ENCODE measurements at places on chromosomes 1 and 21.

DNA sequence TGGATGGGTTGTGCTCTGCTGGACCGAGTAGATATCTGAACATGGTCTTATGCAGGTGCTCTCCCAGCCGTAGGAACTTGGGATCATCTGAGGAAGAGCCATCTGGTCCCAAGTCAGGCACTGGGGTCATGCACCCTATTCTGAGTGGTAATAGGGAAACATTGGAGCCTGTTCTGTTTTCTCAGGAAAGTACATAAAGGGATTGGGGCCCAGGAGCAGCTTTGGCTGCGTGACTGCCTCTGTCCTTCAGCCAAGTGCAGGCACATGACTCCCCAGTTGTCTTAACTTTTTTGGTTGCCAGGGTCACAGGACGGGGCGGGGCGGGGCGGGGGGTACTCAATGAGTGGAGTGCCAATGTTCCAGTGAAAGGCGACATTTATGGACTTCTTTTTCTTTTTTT is 11.5 kb downstream of the PFKFB2 start:
- DNase-seq, result no peak

DNA sequence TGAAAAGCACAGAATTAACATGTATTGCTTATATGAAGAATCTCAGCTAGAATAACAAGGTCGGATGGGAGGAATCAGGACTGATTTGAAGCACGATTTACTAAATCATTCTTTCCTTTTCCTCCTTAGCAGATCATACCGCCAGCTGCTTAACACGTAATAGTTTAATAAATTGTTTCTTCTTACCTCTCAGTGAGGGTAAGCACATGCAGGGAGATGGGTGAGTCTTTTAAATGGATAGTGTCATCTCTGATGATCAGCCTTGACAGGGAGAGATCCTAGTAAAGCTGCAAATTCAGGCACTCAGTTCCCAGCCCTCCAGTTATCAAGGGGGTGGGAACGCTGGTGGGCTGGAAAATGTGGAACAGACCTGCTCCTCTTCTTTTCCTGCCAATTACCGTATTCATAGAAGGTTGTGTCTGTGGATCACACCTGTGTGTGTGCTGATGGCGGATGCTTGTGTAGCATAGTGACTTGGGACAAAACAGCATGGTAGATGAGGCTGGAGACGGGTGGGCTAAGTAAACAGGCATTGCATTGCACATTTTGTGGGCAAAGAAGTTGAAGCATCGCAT is 30.7 kb downstream of the NTPCR start:
- no peak for DNase-seq

- peak; percentile 45 for DNase-seq
Observed at GRCh38 chr1:58839846-58840835, 56.3 kb upstream of the JUN start.

- no peak for DNase-seq
Observed at GRCh38 chr1:17542645-17543044, 3.1 kb downstream of the ARHGEF10L start.

- no peak for DNase-seq
Observed at GRCh38 chr1:33895396-33895795, 31.5 kb downstream of the HMGB4 start.

GRCh38 chr1:248858096-248858890 is 592 bp downstream of the ZNF692 start:
- peak; percentile 54 for DNase-seq

DNA sequence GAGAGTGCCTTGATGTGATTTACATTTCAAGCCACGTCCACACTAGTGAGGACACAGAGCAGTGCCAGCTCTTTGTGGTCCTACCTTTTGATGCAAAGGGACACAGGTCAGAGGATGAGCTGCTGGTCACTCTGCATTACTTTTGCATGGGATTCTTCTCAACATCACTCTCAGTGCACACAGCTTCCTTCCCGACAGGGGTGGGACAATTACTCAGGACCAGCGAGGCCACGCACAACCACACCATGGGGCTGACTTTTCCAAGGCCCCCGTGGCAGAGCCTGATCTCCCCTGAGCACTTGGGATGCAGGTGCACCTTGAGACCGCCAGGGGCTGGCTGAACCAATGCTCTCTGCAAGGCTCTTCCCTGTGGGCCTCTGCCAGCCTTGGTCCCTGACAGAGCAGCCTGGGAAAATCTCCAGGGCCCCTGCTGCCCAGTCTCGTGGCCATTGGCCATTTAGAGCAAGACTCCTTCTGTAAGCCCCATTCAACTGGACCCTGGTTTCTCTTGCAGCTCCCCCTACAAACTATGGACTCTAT is 13.2 kb upstream of the PRAMEF12 start:
- DNase-seq, result no peak

- DNase-seq, result no peak
Observed at GRCh38 chr1:231216498-231216897, 24.5 kb upstream of the GNPAT start.

DNA sequence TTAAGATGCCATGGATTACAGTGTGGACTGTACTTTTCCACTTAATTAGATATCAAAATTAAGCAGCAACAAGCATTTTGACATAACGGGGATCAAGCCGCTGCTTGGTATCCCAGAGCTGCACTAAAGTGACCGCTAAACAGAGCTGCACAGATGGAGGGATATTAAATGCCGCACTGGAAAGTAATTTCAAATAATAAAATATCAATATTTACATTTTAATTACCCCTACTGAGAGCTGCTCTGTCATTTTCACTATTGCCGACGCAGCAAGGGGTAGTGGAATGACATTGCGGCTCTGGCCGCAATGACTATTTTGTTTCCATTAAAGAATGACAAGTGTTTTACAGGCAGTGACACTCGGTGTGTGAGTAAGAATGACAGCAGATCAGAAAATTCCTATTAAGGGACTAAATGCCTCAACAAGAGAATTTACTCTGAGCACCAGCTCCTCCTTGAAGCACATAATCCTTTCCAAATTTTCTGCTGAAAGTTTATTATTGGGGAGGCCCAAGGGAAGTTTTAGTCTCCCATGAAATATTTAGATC is 109.1 kb upstream of the USH2A start:
- DNase-seq, result no peak

GRCh38 chr1:225474986-225475820 is 47.4 kb upstream of the LBR start:
- DNase-seq, result peak; percentile 48
